ENCODE measurements at places on chromosomes 3 and 15.

- no peak for DNase-seq
Observed at GRCh38 chr15:101379647-101380046, 84.6 kb upstream of the SNRPA1 start.

GRCh38 chr15:63166219-63166618, 8.9 kb upstream of the RPS27L start:
- no peak for DNase-seq

DNA sequence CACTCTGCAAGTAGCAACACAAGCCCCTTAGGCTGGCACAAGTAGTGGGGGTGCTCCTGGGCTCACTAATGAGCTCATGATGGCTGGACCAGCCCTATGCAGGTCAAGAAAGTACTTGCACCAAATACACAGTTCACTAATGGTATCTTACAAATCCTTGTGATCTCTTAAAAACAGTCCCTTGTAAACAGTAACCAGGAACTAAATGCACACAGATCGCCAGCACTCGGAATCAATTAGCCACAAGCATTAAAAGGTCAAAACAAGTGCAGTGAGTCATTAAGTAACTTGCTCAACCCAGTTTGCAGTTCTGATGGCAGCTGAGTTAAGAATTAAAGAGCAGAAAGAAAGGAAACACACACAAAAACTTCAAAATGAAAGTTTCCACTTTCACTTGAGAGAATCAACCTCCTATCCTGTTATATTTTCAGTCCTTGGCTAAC, 43.2 kb downstream of the ARHGEF3 start:
- DNase-seq = peak; percentile 15

GRCh38 chr3:64343689-64344430, 118.6 kb upstream of the PRICKLE2 start:
- no peak for DNase-seq

GRCh38 chr3:185925353-185925752, 12.5 kb downstream of the TRA2B start:
- no peak for DNase-seq

DNA sequence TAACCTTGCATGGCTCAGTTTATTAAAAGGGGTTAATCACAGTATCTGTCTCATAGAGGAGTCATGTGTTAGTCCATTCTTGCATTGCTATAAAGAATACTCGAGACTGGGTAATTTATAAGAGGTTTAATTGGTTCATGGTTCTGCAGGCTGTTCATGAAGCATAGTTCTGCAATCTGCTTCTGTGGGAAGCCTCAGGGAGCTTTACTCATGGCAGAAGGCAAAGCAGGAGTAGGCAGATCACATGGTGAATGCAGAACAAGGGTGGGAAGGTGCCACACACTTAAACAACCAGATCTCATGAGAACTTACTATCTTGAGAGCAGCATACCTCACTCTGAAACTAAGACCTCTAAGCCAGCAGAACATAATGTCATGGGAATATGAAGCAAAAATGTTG, 42.2 kb upstream of the PTX3 start:
- DNase-seq = no peak

DNA sequence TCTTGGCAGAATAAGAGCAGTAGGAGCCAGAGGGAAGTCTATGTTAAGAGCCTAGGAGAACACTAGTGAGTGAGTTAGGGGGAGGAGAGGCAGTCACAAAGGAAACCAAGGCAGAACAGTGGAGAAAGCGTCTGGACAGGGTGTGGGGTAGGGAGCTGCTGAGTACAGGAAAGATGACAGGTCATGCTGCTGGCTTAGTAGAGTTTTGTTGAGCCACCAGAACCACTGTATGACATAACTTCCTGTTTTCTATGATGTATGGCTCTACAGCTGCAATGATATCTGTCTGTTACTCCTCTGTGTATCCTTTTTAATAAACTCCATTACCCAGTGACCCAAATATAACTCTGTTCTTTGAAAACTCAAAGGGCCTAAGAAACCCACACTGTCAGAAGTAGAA, 10.6 kb upstream of the STT3B start:
- DNase-seq = no peak

- no peak for DNase-seq
Observed at GRCh38 chr3:126870608-126871210, 112.2 kb upstream of the PLXNA1 start.

DNA sequence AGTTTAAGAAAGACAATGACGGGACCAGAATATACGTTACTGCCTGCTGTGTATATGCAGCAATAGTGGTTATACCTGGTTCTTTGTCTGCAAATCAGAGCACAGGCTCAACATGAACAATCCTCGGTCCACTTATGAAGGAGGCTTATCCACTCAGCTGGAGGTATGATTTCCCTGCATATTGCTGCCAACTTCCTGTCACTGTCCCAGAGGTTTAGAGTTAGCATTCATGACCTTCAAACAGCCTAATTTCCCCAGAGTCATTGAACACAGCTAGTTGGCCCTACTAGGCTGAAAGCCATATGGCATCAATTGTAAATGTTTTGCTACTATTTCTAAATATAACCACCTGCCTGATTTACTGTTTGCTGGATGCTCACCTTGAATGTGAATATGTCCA, 224.9 kb upstream of the ZNF717 start:
- no peak for DNase-seq

DNA sequence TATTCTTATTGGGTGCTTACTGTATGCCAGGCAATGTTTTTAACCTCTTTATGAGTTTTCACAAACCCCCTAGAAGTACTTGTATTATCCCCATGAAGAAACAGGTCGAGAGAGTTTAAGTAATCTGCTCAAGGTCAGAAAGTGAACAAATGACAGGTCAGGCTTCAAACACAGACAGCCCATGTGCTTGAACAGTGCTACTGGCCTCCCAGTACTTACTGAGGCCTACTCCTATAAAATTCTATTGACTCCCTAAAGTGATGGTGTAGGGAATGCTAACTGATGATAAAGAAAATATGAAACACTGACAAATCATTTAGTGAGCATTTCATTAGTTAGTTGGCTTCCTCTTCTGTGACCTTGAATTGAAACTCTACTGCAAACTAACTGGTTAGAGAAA, 4.2 kb upstream of the CNBP start:
- no peak for DNase-seq

GRCh38 chr3:141686466-141687291, 51.4 kb upstream of the RNF7 start:
- no peak for DNase-seq

- DNase-seq = no peak
Observed at GRCh38 chr3:58202917-58203360, 7.8 kb downstream of the DNASE1L3 start.

GRCh38 chr3:179474480-179474879, 23.2 kb upstream of the GNB4 start:
- DNase-seq = no peak

DNA sequence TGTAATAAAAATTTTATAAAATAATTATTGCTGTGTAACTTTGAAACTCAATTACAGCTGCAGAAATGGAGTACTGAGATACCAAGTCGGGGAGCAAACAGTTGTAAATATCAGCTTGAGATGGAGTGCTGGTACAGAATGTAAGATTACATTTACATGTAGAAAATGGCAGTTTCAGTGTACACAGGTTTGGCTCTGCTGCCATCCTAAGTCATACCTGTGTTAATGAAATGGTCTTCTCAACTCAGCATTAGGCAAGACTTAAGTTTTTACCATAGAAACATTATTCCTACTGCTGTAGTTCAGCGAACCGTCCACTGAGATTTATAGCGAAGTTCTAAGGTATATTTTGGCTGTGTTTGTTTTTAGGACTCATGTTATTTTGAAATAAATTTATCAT, 110.1 kb upstream of the TBL1XR1 start:
- DNase-seq = no peak

GRCh38 chr3:170497207-170498095, 78.8 kb downstream of the CLDN11 start:
- no peak for DNase-seq

DNA sequence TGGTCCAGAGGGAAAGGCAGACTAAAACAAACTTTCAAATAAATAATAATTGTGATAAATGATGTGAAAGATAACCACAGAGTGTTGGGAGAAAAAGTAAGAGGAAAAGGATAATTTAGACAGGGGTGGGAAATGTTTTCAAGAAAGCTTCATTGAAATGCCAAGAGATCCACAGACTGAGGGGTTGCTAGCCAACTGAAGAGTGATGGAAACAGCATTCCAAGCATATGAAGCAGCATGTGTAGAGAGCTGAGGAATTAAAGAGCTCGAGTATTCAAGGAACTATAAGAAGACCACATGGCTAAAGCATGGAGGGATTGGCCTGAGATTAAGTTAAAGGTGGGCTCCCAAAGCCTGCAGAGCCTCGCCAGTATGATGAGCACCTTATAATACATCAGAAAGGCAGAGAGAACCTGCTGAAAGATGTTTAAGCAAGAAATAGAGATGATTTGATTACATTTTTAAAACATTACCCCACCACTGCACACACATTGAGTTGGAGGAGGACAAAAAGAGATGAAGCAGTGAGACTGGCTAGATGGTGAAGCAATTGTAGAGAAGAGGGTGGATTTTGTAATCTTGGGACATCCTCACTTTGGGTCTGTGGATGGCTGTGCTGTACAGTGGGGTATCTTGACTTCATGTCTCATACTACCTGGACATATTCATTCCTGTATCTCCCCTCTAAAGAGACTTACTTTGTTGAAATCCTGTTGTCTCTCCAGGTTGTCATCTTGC, 100.8 kb downstream of the STAC start:
- DNase-seq = no peak

GRCh38 chr15:51348688-51349087, 7.2 kb downstream of the GLDN start:
- no peak for DNase-seq

DNA sequence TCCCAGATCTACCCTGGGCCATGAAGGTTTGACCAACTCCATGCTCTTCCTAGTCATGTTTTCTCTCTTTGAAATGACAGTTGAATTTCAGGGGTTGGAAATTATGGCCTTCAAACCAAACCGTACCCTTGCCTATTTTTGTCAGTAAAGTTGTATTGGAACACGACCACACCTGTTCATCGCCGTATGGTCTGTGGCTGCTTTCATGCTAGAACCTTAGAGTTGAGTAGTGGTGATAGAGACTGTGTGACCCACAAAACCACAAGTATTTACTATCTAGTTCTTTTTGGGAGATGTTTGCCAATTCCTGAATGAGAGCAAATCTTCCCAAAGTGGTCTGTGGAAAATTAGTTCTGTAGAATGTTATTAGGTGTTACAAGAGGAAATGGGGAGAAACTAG, 24.0 kb upstream of the STARD5 start:
- no peak for DNase-seq

Measured in SK-N-DZ (cell line).